ENCODE measurements at places on chromosomes 6 and 20.

DNA sequence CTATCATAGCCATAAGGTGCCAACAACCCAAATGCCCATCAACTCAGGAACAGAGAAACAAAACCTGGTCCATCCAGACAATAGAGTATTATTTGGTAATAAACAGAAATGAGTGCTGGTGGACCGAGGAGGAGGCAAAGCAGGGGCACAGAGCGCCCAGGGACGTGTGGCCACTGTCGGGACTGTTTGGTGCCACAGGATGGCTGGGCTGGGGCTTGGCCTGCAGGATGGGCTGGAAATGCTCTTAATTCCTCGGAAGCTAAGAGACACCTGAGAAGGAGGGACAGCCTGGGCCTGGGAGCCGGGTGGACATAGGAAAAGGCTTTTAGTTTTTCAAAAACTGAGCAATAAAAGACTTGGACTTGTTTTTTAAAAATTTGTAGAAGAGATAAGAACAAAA, 216.4 kb downstream of the DLL1 start:
- no peak for DNase-seq

- no peak for DNase-seq
These were observed 23.2 kb upstream of the AIG1 start for GRCh38 chr6:143037470-143037869.

- no peak for DNase-seq
These were observed 650.0 kb downstream of the KIF16B start for GRCh38 chr20:15923030-15923776.

DNA sequence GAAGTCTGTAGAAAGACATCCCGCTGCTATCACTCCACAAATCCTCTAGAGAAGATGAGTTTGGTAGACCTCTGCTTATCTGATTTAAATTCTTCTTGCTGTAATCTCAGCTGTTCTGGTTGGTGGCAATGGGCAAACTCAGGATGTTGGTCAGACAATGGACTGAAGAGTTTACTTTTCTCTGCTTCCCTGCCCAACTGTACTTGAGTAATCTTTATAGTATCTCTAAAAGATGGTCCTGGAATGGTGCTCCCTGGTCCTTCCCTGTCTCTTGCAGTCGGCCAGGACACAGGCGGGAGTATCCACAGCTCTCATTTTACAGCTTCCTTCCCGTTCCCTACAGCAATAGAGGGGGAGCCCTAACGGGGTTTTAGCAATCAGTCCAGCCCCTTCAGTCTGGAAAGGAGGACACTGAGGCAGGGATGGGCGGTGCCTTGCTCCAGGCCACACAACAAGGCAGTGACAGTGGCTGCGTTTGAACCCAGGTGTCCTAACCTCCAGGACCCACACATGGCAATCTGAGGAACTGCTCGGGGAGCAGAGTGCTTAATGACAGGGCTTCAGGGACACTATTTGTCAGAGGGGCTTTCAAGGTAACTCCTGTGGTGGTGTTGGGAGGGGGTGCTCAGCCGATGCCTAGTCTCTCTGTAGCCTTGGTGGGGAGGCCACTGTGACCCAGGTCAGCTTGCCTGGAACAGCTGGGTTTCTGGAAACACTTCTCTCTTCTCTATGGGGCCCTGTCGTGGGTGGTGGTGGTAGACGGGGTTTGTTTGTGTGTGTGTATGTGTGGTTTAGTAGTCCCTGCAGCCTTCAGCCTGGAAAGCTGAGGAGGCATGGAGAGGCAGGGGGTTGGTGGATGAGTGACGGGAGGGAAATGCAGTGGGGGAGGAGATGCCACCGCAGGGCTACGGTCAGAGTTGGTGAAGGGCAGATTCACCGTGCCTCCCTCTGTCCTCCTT, 9.5 kb upstream of the VEGFA start:
- no peak for DNase-seq

DNA sequence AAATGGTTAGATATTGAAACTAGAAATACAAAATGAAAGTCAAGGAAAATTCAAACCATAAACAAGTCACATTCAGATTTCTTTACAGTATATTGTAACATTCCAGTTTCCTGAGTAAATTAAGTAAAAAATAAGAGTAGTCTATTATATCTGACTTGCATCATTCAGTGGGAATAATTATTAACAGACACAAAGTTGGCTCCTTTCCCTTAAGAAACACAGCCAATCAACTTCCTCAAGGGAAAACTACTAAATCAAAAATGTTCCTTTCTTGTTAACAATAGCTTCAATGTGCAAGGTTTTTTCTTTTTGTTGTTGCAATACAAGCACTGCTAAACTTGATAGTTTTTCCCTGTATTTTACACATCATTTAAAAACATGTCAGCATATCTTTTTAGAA, 33.2 kb downstream of the DNAAF9 start:
- DNase-seq = no peak

- no peak for DNase-seq
These were observed 32.4 kb downstream of the MDGA1 start for GRCh38 chr6:37665304-37665703.

DNA sequence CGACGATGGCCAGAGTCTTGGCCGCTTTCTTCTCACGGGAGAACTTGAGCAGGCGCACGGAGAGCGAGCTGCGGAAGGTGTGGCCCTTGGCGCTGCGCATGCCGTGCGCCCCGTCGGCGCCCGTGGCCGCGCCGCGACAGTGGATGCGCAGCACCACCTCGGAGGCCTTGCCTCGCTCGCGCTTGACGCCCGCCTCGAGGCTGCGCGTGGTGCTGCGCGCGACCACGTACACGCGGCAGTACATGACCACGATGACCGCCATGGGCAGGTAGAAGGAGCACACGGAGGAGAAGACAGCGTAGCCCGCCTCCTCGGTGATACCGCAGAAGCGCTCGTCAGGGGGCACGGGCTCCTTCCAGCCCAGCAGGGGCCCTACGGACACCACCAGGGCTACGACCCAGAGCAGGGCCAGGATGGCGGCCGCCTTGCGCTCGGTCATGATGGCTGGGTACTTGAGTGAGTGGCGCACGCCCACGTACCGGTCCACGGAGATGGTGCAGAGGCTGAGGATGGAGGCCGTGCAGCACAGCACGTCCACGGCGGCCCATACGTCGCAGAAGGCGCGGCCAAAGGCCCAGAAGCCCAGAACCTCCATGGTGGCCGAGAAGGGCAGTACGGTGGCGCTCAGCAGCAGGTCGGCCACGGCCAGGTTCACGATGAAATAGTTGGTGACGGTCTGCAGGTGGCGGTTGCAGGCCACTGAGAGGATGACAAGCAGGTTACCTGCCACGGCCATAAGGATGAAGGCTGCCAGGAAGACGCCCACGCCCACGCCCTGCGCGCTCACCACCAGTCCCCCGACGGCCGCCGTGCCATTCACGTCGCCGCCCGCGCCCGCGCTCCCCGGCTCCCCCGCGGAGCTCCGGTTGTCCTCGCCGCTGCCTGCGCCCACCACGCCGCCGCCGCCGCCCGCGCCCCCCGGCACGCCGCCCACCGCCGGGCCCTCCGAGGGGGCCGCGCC, 232.8 kb upstream of the RNF24 start:
- DNase-seq = no peak

DNA sequence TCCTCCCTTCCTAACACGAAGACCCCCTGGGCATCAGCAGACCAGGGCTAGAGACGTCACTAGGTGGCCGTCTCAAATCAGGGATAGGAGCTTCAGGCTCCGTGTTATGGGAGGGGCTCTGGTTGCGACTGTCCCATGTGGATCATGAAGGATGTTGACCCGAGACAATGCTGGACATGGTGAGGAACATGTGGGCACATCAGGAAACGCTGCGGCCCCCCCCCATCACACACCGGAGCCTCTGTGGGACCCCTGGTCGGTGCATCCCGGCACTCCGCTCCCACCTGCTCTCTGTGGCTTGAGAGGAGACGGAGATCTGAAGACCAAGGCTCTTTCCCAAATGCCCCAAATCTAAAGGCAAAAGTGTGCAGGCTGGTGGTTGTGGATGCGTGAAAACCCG, 54.2 kb downstream of the DACT2 start:
- no peak for DNase-seq

- DNase-seq = no peak
These were observed 35.7 kb upstream of the ZMYND8 start for GRCh38 chr20:47392015-47392720.

DNA sequence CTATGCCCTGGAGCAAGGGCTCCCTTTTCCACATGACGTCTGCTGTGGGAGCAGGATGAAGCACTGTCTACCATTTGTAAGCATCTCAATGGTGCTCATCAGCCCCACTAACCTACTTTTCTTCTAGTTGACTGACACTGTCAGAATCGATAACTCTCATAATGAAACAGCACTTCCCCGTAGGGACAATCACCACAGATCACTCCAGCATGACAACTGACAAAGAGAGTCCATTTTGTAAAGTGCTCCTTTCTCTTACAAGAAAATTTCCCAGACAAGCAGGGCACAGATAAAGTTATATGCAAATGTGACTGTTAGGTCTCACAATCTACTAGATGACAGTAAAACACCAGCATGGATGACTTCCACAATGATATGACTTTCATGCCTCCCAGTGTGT, 46.4 kb downstream of the HEBP2 start:
- no peak for DNase-seq

DNA sequence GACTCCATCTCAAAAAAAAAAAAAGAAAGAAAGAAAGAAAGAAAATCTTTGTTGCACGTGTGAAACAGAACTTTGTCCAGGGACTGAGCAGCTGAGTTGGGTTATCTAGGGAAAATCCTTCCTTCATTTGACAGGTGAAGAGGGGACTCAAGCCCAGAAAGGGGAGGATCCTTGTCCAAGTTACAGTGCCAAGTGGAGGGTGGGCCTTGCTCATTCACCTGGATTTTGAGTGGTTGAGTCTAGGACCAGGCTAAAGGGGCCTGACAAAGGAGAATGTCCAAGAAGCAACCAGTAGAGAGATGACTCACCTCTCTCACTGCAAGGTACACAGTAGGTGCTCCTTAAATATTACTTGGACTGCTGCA, 2.7 kb downstream of the TGIF2 start:
- no peak for DNase-seq

- no peak for DNase-seq
These were observed 94.8 kb upstream of the MYL9 start for GRCh38 chr20:36446557-36446956.

GRCh38 chr6:167898673-167899311, 72.1 kb downstream of the AFDN start:
- DNase-seq = peak; percentile 12

DNA sequence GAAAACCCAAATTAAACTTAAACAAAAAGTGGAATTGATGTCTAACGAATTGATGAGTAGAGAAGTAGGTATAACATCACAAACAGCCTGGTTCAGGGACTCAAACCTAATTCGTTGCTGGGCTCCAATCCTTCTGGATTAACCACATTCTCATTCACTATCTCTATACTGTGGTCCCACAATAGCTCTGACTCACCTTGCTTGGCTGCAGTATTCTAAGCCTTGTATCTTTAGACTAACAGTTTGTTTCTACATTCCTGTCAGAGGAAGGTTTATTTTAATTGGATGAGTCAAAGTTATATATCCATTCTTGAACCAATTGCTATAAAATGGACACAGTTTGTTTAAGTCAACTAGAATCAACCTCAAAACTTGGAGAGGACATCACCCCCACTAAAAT, 530.5 kb upstream of the PTCHD4 start:
- DNase-seq = no peak

GRCh38 chr20:62309947-62310756, 7.4 kb downstream of the ADRM1 start:
- DNase-seq = no peak

- no peak for DNase-seq
These were observed 27.6 kb downstream of the HCK start for GRCh38 chr20:32079655-32080109.

- DNase-seq = no peak
These were observed 47.5 kb downstream of the EYA4 start for GRCh38 chr6:133288662-133289061.

GRCh38 chr6:154602296-154602695, 91.8 kb upstream of the CNKSR3 start:
- no peak for DNase-seq

GRCh38 chr6:40559056-40559455, 28.1 kb downstream of the LRFN2 start:
- no peak for DNase-seq

DNA sequence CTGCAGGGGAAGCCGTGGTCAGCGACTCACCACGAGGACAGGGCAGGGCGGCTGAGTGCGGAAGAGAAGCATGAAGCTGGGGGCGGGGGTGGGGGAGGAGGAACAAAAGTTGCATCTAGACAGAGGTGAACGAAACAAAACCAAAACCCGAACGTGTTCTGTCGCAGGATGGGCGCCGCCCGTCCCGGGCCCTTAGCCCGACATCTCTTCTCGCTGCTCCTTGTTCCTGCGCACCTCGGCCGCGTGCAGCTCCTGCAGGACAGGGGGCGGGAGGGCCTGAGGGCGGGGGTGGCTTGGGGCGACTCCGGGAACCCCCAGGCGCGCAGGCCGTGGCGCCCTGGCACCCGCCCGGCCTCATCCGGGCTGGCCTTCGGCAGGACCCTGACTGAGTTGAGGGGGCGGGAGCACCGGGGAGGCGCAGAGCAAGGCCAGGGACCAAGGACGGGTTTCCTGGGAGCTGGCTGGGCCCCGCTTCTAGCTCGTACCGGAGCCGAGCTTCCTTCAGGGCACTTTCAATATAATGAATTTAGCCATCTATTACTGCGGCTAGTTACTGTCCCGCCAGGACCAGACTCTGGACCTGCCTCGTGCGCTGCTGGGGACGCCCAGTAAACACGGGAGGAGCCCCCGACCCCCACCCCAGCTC, 12.0 kb downstream of the STMN3 start:
- DNase-seq = no peak

GRCh38 chr6:155171109-155171746, 92.6 kb upstream of the CLDN20 start:
- no peak for DNase-seq

GRCh38 chr20:63735859-63736718, at the start of gene LIME1:
Gene LIME1 (plus strand): TSS chr20:63736664. CDS start chr20:63737550, 886 bp downstream.
- no peak for DNase-seq

DNA sequence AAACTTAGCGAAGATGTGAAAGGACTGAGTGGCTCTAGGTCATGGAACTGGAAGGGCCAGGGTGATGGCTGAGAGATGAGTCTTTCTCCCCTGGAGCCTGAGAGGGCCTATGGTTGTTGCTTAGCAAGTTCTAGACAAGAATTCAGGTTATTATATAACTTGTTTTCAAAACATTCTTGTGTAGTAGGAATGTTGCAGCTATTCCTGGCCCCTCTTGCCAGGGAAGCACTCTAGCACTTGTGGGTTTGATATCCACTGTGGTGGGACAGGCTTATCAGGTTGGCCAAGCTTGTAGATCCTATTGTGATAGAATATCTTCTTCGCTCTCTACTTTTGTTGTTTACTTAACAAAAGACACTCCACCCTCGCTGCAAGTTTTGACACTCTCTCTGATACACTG, 211.8 kb upstream of the CITED2 start:
- DNase-seq = no peak

DNA sequence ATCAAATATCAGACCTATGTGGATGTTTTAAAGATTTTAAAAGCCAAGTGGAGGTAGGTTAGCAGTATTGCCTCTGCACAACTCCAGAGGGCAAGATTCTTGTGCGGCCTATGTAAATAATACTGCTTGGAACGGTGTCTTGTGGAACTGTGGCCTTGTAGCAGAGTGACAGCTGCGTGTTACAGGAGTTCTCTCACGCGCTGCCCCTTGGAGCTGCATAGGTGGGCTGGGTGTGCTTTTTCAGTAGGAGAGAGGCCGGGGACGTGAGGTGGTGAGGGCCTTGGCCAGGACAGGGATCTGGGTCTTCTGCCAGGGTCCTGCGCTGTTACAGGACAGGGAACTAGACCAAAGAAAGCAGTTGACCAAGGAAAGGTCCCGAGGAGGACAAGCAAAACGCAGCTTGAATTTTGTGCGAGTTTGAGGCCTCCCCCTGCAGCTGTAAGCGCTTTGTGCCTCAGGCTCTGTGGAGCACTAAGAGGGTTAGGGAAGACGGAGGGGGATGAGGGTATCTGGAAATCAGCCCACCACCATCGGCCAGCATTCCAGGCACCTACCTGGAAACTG, 1.5 kb downstream of the TMEM181 start:
- DNase-seq = no peak

GRCh38 chr20:35621560-35621946, 5.9 kb downstream of the SPAG4 start:
- no peak for DNase-seq

Data from NCI-H2081 (cell line).